ENCODE measurements at places on chromosomes 5 and 9.

DNA sequence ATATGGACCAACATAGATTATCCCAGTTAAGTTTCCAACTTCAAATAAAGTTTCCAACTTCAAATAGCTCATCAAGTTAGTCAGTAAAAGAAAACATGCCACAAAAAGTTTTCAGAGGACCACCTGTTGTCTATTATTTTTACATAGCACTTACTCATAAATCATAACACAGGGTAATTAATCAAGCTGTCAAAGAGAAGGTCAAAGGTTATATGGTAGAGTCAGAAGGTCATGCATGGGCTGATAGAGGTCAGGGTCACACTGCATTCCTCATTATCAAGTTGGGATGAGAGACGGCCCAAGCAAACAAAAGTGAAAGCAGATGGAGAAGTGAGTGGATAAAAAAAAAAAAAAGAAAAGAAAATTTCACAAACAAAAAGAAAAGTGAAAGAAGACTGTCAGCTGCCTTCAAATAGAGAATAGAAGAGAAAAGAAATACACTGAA lies 145.5 kb upstream of the POU5F2 start:
- H3K36me3 ChIP-seq = no peaks in the 10 kb centered on the region
- H3K27ac ChIP-seq = no peak overlapping the region
- H3K4me1 ChIP-seq = peaks cover 15% of the 10 kb centered on the region
- H3K27me3 ChIP-seq = no peaks in the 10 kb centered on the region

DNA sequence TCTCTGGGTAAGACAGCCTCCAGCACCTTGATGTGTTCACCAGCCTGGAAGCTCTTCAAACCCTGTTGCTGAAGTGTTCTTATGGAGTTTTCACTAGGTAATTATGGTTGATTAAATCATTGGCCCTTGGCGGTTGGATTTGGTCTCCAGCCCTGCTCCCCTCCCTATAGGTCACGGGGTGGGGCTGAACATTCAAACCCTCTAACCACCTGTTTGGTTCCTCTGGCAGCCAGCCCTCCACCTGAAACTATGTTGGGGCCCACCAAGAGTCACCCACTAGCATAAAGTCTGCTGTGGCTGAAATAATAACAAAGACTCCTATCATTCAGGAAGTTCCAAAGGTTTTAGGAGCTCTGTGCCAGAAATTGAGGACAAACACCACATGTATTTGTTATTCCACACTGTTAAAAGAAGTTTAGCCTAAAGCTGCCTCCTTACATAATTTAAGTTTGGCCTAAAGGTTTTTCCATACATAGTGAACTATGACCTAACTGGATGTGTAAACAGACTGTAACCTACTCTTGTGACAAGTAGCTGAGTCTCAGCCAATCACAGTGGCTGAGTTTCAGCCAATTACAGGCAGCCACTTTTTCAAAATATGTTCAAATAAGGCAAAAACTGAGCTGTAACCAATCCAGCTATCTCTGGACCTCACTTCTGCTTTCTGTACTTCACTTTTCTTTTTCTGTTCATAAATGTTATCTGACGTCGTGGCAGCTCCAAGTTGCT lies 34.8 kb downstream of the TMEM252 start:
- no peak for DNase-seq
- H3K27ac ChIP-seq = no peak overlapping the region
- peaks cover 6% of the 10 kb centered on the region for H3K27me3 ChIP-seq
- H3K36me3 ChIP-seq = no peaks in the 10 kb centered on the region
- H3K4me3 ChIP-seq = no peak overlapping the region

DNA sequence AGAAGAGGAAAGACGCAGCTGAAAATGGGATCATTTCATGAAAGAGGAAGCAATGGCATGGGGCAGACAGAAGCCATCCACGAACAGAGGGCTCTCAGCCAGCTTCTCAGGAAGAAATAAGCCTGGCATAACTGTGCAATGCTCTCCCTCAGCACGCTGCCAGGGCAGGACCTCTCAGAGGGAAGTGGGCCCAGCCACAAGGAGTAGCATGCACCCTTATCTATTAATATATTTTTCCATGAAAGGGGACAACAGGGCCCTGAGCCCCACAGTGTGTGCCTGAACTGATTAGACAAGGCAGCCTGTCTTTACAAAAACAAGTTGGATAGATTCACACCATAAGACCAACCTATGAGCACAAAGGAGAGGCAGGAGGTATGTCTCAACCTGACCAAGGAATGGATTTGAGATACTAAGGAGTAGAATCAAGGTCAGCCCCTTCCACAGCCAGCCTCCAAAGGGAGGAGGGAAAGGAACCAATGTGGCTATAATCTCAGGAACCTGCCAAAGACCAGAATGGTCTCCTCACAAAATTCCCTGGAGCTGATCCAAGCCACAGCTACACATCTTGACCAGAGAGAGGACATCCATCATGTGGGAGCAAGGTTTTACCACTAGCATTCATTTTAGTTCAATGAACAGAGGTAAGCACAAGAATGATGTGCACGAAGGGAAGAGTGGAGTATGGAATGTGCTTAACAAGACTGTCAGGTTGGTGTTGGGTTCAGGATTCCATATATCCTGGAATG lies 154.8 kb downstream of the SIL1 start:
- H3K27ac ChIP-seq = no peak overlapping the region
- peaks cover 32% of the 10 kb centered on the region for H3K36me3 ChIP-seq
- DNase-seq = no peak

GRCh38 chr5:139809331-139809810 lies 13.8 kb downstream of the PSD2 start:
- H3K36me3 ChIP-seq = no peaks in the 10 kb centered on the region
- H3K4me1 ChIP-seq = no peaks in the 10 kb centered on the region
- no peak overlapping the region for H3K4me3 ChIP-seq
- DNase-seq = no peak
- H3K27me3 ChIP-seq = peaks cover 11% of the 10 kb centered on the region

- no peak overlapping the region for H3K4me3 ChIP-seq
- no peaks in the 10 kb centered on the region for H3K27me3 ChIP-seq
- H3K4me1 ChIP-seq = peaks cover 1% of the 10 kb centered on the region
- DNase-seq = no peak
- no peak overlapping the region for H3K27ac ChIP-seq
- H3K36me3 ChIP-seq = no peaks in the 10 kb centered on the region
These were observed 186.8 kb upstream of the KLF9 start for GRCh38 chr9:70601000-70601951.

DNA sequence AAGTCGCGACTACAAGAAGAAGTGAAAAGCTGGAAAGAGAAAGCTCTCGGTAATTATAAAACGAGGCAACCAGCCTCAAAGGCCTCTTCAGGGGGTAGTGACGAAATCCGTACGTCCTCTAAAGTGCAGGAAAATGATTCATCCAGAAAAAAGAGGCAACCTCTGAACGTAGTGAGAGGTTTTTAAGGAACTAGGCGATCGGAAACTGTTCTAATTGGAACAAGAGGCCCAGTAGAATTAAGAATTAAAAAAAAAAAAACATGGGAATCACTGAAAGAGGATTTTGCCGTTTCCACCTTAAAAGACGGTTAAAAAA lies 1.0 kb downstream of the CSNK1A1 start:
- peak overlapping the region; percentile 97 for H3K4me3 ChIP-seq
- no peaks in the 10 kb centered on the region for H3K27me3 ChIP-seq
- H3K4me1 ChIP-seq = peaks cover 42% of the 10 kb centered on the region
- no peak for DNase-seq
- H3K27ac ChIP-seq = peak overlapping the region; percentile 98

DNA sequence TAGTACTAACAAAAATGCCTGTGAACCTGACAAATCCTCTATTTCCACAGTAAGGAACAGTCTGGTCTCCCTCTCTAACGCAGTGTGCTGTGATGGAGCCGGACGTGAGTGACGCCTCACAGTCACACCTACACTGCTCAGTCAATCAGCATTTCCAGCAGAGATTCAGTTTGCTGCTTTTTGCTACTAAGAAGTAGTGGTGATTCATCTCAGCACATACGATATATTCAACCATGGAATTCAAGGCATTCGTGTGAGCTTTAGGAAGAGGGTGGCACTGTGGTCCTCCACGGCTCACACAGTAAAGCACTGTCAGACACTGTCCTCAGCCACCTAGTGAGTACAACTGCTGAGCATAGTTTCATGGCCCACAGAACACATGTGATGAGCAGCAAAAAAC lies 70.9 kb downstream of the SETX start:
- no peak overlapping the region for H3K4me3 ChIP-seq
- H3K27ac ChIP-seq = peak overlapping the region; percentile 66
- no peaks in the 10 kb centered on the region for H3K27me3 ChIP-seq

DNA sequence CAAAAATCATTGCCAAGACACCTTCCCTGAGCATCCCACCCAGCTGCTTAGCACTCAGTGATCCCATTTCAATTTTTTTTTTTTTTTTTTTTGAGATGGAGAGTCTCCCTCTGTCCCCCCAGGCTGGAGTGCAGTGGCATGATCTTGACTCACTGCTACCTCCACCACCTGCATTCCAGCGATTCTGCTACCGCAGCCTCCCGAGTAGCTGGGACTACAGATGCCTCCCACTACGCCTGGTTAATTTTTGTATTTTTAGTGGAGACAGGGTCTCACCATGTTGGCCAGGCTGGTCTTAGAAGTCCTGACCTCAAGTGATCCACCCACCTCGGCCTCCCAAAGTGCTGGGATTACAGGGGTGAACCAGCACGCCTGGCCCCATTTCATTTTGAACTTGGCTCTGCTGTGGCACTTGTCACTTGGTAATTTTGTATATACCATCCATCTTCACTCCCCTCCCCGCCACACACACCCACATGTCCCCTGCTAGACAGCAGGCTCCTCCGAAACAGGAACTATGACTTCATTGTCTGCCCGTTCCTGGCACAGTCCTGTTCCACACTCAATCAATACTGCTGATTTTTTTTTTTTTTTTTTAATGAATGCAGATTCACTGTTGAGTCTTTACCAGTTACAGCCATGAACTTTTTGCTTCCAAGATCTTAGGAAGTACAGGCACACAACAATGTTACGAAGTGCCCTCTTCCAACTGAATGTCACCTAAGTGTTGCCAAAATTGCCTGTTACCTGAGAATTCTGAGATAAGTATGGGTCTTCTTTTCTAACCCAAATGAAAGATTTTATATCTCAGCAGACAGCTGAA lies 17.3 kb upstream of the ZBTB34 start:
- DNase-seq = no peak
- H3K4me3 ChIP-seq = no peak overlapping the region
- no peaks in the 10 kb centered on the region for H3K27me3 ChIP-seq
- peaks cover 15% of the 10 kb centered on the region for H3K36me3 ChIP-seq

DNA sequence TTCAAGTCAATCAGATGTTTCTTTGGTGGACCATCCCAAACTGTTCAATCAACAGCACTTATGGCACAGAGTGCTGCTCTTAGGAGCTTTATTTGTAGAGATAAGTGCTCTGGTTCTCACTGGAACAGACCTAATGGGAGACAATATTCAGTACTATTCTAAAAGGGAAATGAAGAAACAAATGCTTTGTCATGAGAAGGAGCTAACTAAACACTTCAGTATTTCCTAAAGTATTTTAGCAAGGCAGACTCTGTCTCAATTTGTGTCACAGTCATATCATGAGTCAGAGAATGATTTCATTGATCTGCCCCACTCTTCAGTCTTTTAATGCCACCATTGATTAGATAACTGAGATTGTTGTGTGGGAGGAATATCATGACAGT lies 175.3 kb downstream of the SLF1 start:
- DNase-seq = no peak
- peak overlapping the region; percentile 59 for H3K4me3 ChIP-seq
- peak overlapping the region; percentile 98 for H3K27ac ChIP-seq
- H3K27me3 ChIP-seq = no peaks in the 10 kb centered on the region

DNA sequence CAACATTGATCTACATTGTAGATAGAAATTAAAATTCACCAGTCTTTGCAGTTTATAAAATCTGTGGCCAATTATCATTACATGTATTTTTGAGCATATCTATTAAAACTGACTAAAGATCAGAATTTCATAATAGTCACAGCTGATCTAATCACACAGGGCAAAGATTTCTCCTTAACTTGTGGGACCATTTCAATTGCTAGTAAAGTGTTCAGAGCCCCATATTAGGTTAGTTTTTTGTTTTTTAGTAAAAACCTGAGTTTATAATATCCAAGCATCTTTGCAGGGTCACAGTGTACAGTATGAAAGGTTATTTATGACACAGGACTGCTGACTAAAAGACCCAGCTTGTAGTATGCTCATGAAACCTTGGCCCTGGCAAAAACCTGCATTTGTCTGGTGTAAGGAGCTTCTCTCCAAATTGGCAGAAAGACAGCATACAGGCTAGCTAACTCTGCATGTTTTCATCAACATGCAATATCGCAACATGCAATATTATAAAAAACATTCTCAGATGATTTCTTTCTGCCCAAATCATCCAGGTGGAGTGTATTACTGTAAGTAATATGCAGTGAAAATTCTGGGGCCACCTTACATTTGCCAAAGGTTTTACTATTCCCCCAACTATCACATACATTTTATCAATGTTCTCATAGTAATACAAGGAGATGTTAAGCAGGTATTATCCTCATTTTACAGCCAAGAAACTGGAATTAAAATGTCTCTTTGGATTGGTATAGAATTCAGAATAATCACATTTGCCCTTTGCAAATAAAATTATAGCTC lies 37.7 kb upstream of the ALDH1A1 start:
- no peaks in the 10 kb centered on the region for H3K4me1 ChIP-seq
- H3K36me3 ChIP-seq = no peaks in the 10 kb centered on the region

DNA sequence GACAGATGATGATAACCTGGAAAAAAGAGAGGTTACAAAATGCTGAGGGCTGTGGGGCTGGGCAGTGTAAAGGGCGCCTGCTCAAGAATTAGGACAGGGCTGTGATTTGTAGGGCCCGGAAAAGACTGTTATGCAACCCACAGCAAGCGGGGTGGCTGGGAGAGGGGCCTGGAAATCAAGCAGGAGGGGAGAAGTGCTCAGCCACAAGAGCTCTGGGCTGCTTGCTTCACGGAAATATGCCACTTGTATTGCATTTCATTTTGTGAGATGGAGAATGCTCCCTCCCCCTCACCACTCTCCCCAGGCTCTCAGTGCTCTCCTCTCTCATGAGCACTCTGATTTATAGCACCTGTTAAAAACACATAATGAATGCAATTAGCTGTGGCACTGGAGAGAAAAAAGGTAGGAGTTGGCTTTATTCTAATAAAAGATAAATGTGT lies 8.4 kb upstream of the HAND1 start:
- no peak for DNase-seq
- H3K27ac ChIP-seq = no peak overlapping the region
- H3K36me3 ChIP-seq = no peaks in the 10 kb centered on the region
- no peak overlapping the region for H3K4me3 ChIP-seq
- peaks cover 90% of the 10 kb centered on the region for H3K27me3 ChIP-seq

- no peaks in the 10 kb centered on the region for H3K27me3 ChIP-seq
- peak overlapping the region; percentile 72 for H3K4me3 ChIP-seq
- no peak for DNase-seq
- peak overlapping the region; percentile 95 for H3K27ac ChIP-seq
- H3K36me3 ChIP-seq = peaks cover 17% of the 10 kb centered on the region
These were observed 64.5 kb downstream of the SERINC5 start for GRCh38 chr5:80191397-80191796.

GRCh38 chr9:117916291-117916690 lies 212.1 kb downstream of the TLR4 start:
- no peak overlapping the region for H3K4me3 ChIP-seq
- no peaks in the 10 kb centered on the region for H3K27me3 ChIP-seq

- no peaks in the 10 kb centered on the region for H3K4me1 ChIP-seq
- H3K36me3 ChIP-seq = no peaks in the 10 kb centered on the region
- H3K27me3 ChIP-seq = no peaks in the 10 kb centered on the region
- no peak overlapping the region for H3K27ac ChIP-seq
- no peak for DNase-seq
- H3K4me3 ChIP-seq = no peak overlapping the region
These were observed 202.9 kb downstream of the MPDZ start for GRCh38 chr9:13076616-13077015.

All from activated T-cell treated with anti-CD3 and anti-CD28 coated beads, Interleukin-2, amount 50 U/mL, for 24 hours (primary cell).